DMS 273 treated with DMSO at 0.1 percent for 48 hours (cell line): ENCODE measurements at places on chromosomes 11 and 22.

- DNase-seq, result no peak
These were observed 615 bp downstream of the FADS3 start for GRCh38 chr11:61890529-61891330.

- no peak for DNase-seq
These were observed 39.9 kb downstream of the PTPRJ start for GRCh38 chr11:48020092-48020755.

GRCh38 chr11:68414496-68415221 lies 45.9 kb upstream of the PPP6R3 start:
- no peak for DNase-seq

GRCh38 chr11:116876656-116877055 lies 39.2 kb upstream of the APOA1 start:
- DNase-seq, result no peak

DNA sequence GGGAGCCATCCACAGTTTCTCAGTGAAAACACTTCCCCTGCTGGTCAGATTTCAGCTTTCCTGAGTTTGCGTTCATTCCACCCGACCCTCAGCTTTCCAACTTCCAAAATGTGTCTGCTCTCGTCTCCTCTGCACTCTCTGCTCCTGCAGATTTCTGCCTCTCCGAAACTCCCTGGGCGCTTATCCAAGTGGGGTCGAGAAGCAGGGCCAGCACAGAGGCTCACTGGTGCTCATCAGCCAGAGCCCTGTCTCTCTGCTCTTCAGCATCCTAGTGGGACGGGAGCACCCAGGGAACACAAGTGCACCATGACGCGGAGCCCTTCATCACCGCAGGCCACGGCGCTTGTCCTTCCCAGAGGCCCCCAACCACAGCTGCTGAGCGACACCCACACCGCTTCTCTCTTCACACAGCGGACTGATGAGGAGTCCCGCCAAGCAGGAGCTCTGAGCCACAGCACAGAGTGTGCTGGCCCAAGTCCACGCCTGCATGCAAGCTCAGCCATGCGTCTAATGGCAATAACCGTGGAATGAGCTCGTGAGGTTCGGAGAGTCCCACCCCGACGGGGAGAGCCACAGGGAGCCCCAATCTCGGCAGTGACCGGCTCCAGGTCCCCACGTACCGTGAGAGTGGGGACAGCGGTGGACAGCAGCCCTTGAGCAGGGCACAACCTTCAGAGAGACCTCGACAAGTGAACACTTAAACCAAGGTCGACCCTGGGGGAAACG lies 27.9 kb upstream of the MOB2 start:
- DNase-seq, result no peak

GRCh38 chr11:78646564-78647185 lies 72.0 kb upstream of the NARS2 start:
- no peak for DNase-seq

- no peak for DNase-seq
These were observed 98.4 kb downstream of the CCDC83 start for GRCh38 chr11:85953491-85954143.

GRCh38 chr11:16898274-16898985 lies 115.8 kb downstream of the PLEKHA7 start:
- DNase-seq, result no peak

DNA sequence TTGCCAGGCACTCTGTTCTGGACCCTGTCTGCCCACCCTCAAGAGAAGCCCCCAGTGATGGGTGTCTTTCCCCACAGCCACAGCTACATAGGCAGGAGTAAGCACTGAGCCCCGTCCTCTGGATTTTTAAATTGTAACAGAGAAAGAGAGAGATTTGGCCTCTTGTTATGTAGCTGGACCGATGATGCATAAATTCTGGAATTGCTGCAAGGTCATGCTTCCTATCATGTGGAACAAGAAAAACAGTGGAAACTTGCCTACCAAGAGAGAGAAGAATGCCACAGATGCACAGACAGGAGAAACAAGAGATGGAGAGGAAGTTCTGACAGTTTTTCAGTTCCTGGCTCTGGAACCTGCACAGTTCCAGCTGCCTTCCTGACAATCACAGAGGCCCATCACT lies 150.2 kb downstream of the ETS1 start:
- no peak for DNase-seq

GRCh38 chr22:42074846-42075676 lies 1.0 kb downstream of the PHETA2 start:
- DNase-seq, result no peak
